ENCODE measurements at places on chromosomes 13 and 19.

DNA sequence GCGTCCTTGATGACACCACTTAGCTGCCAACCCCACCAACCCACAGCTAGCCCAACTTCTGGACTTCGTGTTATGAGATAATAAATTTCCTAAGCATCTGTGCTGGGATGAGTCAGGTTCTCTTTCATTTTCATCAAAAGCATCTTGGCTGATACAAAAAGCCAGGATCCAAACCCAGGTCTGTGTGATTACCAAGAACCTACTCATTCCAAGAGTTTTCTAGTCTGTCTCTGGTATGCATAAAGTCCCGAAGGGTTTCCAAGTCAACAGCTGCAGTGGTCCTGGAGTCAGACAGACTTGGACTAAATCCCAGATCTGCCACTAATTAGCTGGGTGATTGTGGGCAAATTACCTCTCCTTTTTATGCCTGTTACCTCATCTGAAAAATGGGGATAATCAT lies 55.5 kb upstream of the SERP2 start:
- no peak for DNase-seq

DNA sequence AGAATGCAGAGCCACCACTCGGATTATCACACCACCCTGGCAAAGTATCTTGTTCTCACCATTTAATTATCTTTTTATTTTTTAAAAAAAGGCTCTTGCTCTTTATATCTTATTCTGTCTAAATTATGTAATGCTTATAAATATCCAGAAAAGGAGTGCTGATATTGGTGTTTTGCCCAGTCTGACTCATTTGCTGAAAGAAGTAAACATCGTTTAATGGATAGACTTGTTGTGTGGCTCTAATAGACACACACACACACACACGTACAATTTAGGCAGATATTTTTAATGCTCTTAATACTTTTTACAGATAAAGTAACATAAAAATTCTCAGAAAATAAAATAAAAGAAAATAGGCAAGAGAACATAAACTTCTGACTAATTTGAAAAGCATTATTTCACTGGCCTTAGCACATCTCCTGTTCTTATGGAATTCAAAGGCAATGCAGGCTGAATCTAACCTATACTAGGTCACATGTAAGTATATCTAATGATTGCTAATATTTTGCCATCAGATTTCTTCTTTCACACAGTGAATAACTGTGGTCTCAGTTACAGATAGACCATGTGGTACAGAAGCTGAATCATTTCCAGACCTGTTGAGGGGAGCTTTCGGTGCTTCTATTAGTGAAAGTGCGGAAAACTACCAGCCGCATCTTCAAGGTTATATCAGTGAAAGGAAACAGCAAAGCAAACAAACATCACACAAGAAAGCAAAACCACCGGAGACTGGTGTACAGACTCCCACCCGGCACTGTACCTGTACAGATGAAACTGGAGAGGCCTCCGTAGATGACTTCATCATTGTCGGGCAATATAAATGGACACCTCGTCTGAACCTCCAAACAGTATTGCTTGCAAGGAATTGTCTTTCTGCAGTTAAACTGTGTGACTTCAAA lies 642.1 kb upstream of the ARGLU1 start:
- no peak for DNase-seq

GRCh38 chr13:112702341-112702985 lies 12.6 kb downstream of the ATP11A start:
- no peak for DNase-seq

- no peak for DNase-seq
Observed at GRCh38 chr19:32828643-32829344, 40.8 kb downstream of the SLC7A9 start.
